NCI-H187 (cell line): ENCODE measurements at places on chromosomes 11 and 22.

- DNase-seq: no peak
These were observed 42.5 kb downstream of the CLPB start for GRCh38 chr11:72391638-72392423.

DNA sequence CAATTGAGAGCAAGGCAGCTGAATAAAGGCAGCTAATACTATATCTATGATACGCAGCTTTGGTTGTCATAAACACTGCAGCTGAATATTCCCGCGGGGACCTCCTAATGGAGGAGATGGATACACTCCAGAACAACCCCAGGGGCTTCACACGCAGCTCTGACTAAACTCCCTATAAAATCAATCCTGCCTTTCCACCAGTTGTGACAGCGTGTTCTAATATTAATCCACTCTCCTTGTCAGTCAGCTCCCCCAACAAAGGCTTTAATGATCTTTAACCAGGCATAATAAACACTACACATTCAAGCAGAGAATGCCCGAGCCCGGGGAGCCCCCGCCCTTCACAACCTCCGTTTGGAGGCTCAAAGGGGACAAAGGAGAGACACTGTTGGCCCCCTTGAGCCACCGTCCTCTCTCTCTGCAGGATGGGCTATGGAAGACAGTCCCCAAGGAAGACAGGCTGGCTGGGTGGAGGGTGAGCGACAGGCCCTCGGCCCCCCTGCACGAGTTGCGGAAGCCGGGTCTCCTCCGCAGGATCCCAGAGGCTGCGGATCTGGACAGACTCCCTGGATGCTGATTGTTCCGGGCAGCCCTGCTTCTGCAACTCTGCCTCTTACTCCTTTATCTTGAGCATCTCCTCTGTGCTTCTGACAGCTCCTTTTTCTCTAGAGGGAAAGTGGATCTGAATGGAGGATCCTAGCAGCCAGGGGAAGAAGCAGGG is 565.2 kb downstream of the BUD13 start:
- no peak for DNase-seq

- no peak for DNase-seq
These were observed 24.1 kb upstream of the KRTAP5-7 start for GRCh38 chr11:71502871-71503435.

DNA sequence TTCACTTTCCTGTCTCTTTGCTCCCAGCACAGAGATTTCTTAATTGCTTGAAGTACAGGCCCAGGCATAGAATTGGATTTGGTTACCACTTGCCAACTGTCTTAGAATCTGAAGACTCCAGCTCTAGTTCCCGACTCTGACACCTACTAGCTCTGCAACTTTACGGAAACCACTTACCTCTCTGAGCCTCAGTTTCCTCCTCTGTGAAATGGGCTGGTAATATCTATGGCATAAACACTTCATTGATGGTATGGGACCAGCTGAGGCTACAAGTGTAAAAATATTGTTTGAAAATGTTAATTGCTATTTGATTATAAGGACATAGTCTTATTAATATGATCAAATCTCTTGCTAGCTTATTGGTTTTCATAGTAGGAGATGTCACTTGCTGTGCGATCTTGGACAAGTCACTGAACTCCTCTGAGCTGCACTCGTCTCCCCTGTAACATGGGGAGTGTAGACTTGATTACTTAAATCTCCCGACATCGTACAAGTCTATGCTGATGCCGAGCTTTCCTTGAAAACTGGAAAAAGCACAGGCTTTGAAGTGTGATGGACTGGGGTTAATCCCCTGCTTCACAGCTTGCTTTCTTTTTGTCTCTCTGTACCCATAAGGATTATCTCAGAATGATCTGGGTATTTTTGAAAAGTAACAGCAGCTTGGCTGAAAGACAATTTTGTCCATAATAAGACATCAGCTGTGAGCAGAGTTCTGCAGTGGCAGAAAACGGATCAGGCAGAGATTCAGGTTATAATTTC is 11.8 kb upstream of the E2F8 start:
- no peak for DNase-seq

DNA sequence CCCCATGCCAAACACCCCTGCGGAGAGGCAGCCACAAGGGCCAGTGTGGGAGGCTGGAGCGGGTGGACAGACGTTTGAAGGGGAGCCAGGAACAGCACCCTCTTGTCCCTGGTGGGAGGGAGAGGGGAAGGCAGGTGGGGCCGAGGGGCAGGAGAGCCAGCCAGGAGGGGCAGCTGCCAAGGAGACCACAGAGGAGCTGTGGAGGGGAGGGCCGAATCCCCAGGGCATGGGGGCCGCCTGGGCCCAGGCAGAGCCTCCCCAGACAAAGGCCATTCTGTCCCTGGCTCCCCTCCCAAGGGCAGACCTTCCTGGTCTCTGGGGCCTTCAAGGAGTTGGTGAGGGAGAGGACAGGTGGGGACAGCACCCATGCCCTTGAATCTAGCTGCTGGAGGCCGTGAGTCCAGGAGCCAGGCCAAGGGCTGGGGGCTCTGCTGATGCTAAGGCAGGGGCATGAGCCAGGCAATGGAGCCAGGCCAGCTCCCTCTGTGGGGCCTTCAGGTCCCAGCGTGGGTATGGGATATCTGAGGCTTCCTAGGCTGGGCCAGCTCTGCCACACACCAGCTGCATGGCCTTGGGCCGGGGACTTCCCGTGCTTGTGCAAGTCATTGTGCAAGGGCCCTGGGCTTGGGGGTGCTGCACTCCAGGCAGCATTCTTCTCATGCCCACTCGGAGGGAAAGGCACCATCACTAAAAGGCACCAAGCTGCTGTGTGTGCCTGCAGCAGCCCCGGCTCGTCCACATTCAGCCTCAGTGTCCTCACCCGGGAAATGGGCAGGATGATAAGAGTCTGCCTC is 11.4 kb downstream of the EMID1 start:
- no peak for DNase-seq

- no peak for DNase-seq
These were observed 833.8 kb downstream of the TBC1D22A start for GRCh38 chr22:47596176-47596690.

DNA sequence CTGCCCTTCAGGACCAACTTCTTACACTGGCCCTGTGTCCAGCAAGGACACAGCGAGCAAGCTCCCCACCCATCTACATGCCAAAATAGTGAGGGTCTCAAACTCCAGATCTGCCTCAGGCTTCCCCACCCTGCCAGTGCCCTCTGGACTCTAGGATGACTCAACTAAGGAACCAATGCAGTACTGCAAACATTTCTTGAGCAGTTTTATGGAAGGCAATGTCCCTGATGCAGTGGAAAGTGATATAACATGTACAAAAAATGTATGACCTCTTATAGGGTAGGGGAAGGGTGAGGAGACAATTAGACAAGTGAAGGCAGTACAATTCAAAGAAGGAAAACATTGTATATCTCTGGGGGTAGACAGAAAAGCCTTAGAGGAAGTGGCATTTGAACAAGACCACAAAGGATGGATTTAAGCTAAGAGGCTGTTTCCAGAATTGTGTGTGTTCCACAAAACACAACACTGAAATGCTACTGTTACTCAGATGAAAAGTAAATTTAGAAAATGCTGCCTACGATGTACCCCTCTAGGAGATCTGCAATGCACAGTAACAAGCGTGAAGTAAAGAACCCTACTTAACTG is 47.3 kb downstream of the RAB30 start:
- no peak for DNase-seq

GRCh38 chr11:74520927-74521665 is 27.6 kb upstream of the LIPT2 start:
- no peak for DNase-seq

- DNase-seq: no peak
These were observed 20.0 kb downstream of the FAM83F start for GRCh38 chr22:40014667-40015248.

- no peak for DNase-seq
These were observed 93.8 kb downstream of the CEP164 start for GRCh38 chr11:117421476-117421875.

DNA sequence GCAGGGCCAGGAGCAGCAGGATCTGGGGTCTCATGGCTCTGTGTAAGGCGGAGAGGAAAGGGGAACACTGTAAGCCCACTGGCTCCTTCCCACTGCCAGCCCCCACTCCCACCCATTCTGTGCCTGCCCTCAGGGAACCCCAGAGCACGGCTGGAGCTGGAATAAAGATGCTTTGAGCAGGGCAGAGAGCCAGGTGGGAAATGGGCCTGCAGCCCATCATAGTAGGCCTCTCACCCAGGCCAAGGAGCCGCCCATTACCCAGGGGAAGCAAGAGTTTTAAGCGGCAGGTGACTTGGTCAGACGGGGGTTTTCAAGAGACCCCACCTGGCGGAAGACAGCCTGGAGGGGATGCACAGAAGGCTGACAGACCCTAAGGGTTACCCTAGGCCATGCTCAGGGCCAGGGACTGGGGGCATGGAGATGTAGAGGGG is 4.6 kb downstream of the LRRC32 start:
- DNase-seq: no peak

DNA sequence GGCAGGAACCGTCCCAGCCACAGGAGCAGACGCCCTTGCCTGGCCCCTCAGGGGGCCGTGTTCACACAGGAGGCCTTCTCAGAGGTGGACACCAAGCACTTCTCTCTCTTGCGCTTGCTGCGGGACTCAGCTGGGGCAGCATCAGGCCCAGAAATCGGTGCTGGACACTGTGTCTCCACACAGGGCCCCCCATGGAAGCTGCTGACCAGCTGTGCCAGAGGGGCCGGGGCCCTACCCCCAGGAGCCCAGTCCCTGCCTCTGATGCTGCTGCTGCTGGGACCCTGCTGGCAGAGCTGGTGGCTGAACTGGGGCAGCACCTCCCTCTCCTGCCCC is 4.0 kb downstream of the PLXNB2 start:
- DNase-seq: no peak

GRCh38 chr11:65919573-65920371 is 546 bp downstream of the DRAP1 start:
- DNase-seq: no peak

DNA sequence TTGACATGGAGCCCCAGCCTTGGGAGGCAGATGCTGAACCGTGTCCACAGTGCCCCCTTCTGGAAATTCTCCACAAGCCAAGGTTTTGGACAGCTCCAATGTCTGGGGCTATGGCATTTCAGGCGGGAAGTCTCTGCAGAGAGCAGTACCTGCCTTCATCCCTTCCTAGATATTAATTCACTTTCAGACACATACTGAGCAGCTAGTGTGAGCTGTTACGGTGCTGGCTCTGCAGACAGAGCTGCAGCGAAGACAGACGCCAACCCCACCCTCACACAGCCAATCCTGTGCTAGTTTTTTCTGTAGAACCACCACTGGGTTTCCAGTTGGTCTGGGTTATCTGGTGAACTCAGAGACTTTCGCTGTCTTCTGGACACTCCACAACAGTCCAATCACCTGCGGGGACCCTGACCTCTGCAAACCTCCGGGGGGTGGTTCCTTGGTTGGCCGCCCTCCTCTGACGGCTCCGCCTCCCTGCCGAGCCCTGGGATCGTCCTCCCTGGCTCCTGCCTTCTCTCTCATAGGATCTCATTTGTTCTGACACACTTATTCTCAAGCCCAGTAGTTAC is 9.1 kb downstream of the LMF2 start:
- DNase-seq: no peak

DNA sequence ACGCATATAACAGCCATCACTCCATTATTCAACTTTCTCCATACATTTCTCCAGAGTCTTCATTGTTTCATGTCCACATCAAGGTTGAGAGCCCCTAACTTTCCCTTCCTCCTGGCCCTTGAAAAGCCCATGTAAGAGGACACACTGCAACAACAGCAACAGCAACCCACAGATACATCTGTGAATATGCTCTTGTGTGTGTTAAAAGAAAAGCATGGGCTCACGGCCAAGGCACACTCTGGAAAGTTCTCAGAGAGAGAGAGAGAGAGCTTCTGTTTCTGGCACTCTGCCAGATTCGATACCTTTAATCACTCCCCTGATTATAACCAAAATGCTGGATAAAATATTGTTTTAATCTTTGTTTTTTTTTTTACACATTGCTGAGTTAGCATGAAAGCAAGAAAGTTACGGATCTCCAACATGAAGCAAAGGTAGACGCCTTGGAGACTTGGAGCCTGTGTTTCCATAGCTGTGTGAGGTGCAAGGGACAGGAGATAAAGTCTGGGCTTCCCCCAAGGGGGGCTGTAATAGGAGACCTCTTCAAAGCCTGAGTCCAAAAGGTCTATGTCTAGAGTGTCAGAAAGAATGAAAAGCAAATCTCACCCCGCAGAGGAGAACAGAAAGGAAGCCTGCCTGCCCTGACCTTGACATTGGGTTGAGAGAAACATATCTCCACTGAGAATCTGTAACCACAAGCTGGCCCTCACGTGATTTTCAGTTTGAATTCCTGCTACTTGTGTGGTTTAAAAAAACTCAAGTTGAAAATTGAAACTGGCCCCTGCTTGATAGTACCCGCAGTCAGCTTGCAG is 33.7 kb upstream of the MPPED1 start:
- DNase-seq: no peak

DNA sequence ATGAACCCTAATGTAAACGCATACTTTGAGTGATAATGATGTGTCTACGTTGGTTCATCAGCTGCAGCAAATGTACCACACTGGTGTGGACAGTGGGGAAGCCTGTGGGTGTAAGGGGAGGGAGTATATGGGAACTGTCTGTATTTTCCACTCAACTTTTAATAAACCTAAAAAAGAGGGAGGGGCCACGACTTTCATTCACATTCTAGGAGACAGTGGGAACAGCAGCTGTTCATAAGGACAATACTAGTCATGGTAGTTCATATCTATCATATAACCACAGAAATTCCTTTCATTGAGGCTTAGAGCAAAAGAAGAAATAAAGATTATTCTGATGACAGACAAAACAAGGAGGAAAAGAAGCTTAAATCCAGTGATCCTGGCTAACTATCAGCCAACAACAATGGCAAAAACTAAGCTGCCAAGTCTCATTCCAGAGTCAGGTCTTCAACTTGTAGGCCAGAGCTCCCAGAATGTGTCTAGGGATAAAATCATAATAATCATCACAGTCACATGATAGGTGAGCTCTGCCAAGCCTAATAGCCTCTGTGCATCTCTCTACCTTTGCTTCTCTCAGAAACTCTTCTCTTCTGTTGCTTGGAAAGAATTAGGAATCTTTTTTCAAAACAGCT is 59.4 kb upstream of the CHRM4 start:
- DNase-seq: no peak

DNA sequence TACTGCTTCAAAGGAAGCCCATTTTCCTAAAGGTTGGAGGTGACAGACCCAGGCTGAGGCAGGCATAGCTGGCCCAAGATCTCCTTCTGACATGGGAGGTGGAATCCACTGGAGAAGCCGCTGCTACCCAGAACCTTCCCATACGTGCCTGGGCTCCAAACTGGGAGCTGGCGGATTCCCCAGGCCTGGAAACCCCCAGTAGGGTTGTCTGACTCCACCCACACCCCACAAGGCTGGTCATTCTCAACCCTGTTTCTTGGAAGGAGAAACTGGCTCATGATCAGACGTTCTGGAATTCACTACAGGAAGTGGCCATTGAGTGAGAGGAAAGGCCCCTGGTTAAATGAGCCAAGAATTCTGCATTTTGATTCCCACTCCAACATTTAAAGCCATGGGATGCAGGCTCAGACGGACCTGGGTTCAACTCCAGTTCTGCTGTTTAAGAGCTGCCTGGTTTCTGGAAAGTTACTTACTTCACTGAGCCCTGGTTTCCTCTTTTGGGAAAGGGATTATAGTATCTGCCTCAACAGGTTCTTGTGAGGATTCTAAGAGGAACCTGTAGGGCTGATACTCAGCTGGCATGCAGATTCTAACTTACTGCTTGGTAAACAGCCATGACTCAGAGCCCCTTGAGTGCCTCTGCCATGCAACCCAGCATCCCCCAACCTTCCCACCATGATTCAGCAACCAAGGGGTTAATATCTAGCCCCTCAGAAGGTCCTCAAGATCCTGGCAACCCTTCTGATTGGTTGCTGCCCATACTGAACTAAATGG is 19.4 kb upstream of the TSKU start:
- no peak for DNase-seq

- DNase-seq: no peak
These were observed 59.3 kb upstream of the FAM181B start for GRCh38 chr11:82792822-82793569.

GRCh38 chr11:2530855-2531200 is 86.0 kb downstream of the KCNQ1 start:
- no peak for DNase-seq
